ENCODE measurements at places on chromosomes 1 and 21.

GRCh38 chr1:91833946-91834345 is 52.0 kb downstream of the TGFBR3 start:
- no peak for DNase-seq

DNA sequence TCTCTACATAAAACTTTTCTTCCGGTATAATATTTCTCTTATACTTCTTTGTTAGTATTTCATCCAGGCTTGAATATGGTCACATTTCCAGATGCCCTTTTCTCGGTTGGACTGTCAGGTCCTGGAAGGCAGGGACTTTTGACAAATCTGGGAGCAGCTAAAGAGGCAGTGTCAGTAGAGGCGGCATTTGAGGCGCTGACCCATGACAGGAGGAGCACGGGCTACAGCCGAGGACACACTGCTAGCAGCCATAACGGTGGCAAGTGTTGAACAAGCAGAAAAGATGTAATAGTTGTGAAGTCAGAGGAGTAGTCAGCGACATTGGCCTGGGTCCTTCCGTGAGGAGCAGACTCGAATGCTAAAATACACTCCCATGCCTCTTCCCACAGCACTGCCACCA is 14.5 kb upstream of the NRIP1 start:
- no peak for DNase-seq

DNA sequence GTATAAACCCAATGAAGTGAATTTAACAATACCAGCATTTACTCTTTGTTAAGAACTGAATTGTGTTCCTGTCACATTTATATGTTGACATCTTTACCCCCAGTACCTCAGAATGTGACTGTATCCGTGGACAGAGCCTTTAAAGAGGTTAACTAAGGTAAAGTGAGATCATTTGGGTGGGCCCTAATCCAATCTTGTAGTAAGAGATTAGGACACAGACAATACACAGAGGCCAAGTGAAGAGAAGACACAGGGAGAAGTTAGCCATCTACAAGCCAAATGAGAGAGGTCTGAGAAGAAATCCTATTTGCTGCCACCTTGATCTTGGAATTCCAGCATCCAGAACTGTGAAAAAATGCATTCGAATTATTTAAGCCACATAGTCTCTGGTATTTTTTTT is 22.9 kb upstream of the WARS2 start:
- DNase-seq: no peak

DNA sequence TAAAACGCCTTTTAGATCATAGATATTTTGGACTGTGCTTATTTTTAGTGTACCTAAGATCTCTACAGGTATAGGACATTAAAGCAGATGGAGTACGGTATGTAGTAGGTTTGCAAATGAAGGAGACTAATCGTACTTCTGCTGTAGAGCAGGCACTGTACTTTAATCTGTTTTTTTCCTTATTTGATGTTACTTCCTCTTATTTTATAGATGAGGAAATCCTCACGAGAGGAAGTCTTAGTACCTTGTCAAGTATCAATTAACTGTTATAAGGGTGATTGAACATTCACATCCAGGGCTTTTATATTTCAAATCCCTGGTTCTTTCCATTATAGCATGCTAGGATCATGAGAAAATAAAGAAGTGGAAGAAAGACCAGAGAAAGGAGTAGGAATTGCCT is 41.1 kb downstream of the CACHD1 start:
- no peak for DNase-seq

- no peak for DNase-seq
Measured at GRCh38 chr1:54070171-54070837, 16.9 kb downstream of the TCEANC2 start.

DNA sequence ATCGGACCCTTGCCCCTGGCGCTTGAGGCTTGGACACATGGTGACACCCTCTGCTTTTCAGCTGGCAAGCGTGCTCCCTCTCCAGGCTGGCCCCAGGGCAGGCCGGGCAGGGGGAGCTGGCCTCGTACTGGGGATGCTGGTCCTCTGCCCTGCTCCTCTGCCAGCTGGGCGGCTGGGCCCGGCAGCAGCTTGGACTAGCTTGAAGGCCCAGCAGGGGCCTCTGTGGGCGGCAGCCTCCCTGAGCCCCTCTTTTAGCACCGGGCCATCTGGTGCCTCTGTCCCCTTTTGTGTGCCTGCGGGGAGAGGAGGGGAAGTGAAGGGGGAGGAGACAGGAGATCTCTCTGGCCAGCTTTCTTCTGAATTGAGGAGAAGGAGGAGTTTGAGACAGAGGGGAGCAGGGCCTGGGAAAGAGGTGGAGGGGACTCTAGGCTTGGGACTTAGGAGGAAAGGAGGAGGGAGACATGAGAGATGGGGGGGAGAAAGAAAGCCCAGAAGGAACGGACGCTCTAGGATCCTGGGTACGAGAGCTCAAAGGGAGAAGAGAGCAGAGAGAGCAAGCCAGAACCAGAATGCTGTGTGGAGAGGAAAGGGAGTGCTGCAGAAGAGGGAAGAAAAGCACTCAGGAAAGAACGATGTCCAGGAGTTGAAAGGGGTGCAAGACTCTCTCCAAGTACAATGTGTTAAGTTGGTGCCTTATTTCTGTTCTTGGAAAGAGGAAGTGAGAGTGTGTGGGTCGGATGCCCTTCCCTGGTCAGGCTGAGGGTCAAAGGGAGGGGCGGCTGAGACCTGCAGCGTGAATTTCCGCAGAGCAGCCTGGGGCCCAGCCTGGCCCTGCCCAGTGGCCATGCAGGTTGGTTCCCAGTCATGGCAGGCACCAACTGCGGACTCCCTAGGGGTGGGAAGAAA is 40.3 kb downstream of the IER5 start:
- DNase-seq: no peak

GRCh38 chr1:206411321-206411720 is 59.0 kb upstream of the IKBKE start:
- DNase-seq: no peak

- DNase-seq: no peak
Measured at GRCh38 chr1:87972811-87973210, 644.1 kb downstream of the LMO4 start.

DNA sequence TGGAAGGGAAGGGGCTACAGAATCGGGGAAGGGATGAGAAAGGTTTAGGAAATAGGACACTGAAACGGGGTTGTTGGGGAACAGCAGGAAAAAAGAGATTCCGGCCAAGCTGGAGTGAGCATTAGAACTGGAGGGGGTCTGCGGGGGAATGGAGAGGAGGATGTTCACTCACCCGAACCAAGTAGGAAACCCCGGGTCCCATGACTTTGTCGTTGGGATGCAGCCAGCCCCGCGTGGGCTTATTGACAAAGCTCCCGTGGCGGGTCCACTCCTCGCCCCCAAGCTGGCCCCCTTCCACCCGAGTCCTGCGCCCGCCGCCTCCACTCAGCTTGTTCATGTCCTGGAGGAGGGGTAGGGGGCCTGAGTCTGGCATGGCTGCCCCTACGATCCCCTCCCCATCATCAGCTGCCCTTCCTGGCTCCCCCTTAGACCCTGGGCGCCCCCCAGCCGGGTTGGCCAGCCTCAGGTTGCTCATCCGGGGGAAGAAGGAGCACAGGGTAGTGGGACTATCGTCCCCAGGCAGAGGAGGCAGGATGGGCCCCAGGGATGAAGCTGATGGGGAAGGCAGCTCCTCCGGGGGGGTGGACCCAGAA is 591 bp downstream of the SHC1 start:
- no peak for DNase-seq

- no peak for DNase-seq
Measured at GRCh38 chr1:114388432-114389003, 122.5 kb downstream of the TRIM33 start.

GRCh38 chr1:231883382-231883781 is 256.8 kb downstream of the DISC1 start:
- no peak for DNase-seq

GRCh38 chr1:1540818-1541628 is 599 bp upstream of the TMEM240 start:
- no peak for DNase-seq

- no peak for DNase-seq
Measured at GRCh38 chr1:8352886-8353785, 35.2 kb downstream of the SLC45A1 start.

GRCh38 chr21:38611277-38611676 is 113.0 kb upstream of the ERG start:
- no peak for DNase-seq

DNA sequence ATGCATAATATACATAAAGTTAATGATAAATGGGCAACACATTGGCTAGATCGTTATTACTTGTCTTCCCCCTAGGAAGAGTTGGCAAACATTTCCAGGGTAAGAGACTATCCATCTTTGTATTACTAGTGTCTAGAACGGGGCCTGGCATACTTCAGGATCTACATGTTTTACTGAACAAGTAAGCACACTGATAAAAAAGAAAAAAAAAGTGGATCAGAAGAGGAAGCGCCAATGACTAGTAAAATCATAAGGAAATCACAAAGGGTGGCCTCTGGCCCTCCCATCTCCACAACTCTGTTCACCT is 482 bp downstream of the TM2D1 start:
- DNase-seq: no peak

DNA sequence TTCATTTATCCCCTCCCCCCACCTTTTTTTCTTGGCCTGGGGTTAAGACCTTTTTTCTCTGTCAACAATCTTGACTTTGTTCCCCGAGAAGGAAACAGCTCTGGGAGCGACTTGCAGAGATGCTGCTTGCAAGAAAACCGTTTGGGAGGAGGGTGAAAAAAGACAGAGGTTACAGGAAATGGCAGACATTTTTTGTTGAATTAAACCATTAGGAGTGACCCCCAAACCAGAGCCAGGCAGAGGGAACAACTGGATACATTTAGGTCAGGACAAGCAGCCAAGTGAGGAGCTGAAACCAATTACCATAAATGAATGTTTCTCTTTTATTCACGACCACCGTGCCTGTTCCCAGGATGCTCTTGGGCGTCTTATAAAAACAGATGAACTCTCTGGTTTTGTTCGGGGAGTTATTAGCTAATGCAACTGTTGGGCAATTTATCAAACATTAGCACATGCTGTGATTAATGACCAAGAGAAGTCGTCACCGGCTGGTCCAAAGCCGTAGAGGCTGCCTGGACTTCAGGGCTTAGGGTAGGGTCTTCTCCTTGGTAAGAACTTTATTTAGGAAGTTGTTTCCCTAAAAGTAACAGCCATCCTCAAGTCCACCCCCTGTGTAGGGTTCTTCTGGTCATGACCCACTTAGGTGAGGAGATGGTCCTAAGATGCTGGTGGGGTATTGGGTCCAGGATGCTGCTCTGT is 141.0 kb downstream of the FOXD2 start:
- no peak for DNase-seq

DNA sequence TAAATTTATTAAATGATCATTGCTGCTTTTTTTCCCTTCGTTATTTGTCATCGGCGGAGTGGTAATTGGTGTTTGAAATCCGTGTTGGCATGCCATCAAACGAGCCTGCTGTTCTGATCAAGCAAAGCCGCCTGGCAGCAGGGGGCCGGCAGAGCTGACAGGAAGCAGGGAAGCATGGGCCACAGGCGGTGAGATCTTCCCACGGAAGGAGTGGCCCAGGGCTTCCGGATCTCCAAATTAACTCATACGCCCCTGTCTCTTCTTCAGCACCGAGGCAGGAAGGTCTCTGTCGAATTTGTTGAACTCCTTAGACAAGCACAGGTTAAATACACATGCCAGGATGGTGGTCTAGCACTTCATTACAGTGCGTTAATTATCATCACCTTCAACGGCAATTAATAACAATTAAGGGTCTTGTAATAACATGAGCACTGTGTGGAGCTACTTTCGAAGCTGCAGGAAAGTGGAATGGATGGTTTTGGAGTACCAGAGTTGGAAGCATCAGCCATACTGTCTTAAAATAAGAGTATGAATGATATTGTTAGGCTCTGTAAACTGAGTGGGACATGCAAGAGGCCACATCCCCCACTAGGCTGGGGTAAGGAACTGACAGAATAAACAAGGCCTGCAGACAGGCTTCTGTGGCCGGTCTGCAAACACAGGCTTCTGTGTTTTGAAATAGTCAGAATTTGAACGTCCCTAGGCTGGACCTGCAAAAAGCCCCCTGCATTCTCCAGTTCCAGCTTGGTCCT is 199.4 kb upstream of the DAB1 start:
- no peak for DNase-seq

- peak; percentile 87 for DNase-seq
Measured at GRCh38 chr1:226061841-226062557, 517 bp upstream of the H3-3A start.

DNA sequence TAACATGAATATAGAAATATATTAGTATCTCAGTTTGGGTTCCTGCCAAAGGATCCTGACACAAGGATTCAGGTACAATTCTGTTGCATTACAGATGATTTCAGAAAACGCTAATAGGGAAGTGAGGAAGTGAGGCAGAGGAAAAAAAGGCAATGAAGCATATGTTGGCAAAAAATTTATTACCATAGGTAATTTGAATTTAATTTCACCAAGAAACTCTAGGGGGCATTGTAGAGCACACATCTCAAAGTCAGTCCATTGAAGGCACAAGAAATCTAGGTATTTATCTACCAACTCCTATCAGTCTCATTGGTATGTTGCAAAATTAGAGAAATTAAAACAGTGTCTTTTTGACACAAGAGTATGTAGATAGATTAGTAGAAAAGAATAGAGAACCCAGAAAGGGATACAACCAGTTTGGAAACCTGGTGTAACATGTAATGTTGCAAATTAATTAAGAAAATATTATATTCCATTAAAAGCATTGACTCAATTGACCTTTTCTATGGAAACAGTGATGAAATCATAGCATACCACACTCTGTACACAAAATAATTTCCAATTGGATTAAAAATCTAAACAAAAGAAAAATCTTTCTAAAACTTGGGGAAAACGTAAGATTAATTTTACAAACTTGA is 104.9 kb upstream of the SNX7 start:
- no peak for DNase-seq

GRCh38 chr1:150406483-150406882 is 42.5 kb downstream of the RPRD2 start:
- no peak for DNase-seq

DNA sequence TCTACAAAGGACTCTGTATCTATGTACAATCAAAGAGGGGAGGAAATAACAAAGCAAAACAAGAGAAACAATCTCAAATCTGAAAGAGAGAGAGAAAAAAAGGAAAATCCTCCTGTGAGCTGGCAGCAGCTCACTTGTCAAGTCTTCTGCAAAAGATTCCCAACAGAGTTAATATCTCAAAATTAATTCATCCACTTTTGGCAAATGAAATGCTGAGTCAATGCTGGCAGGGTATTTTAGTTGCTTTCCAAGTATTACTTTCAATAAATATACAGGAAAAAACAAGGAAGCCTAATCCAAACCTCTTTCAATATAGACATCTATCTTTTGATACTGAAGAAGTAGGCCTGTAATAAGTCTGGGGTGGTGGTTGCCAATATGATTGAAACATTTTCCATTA is 613.9 kb upstream of the NEGR1 start:
- DNase-seq: no peak

DNA sequence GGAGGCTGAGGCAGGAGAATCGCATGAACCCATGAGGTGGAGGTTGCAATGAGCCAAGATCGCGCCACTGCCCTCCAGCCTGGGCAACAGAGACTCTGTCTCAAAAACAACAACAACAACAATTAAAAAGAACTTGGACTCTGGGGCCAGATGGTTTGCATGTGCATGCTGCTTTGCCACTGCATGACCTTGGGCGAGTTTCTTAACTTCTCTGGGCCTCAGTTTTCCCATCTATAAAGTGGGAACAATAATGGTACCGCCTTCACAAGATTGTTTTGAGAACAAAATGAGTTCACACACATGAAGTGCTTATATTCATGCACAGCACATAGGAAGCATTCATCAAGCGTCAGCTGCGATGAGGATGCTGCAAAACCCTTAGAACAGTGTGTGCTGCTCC is 74.6 kb downstream of the MAN1C1 start:
- DNase-seq: no peak

GRCh38 chr1:41995441-41996130 is 76.9 kb upstream of the HIVEP3 start:
- no peak for DNase-seq

All from putamen (tissue), 1 donor.